Thoracic aorta (tissue), 2 donors: ENCODE measurements at places on chromosomes 7 and 10.

DNA sequence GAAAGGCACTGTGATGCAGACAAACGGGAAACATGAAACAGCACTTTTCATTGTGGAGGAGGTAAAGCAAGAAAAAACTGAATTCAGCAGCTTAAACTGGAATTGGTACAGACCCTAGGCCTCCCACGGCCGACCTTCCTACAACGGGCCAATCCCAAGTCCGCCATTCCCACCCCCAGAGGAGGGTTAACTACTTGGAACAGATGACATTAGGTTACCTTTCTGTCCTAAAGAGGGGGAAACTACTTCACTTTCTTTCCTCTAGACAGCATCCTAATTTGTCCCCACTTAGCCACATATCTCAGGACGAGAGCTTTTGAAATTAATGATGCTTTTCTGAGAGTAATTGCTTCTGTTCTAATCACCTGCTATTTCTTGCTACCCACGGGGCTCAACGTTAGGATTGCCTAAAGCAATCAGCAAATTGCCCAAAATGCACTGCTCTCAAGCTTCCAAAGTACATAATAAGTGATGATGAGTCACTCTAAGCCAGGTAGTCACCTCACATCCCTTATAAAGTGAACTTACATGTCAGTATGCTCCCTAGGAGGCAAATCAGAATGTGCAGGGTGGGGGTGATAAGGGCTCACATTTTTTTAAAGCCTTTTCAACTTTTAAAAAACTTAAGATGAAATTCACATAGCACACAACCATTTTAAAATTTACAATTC is 36.7 kb downstream of the LSM5 start:
- DNase-seq, result no peak

DNA sequence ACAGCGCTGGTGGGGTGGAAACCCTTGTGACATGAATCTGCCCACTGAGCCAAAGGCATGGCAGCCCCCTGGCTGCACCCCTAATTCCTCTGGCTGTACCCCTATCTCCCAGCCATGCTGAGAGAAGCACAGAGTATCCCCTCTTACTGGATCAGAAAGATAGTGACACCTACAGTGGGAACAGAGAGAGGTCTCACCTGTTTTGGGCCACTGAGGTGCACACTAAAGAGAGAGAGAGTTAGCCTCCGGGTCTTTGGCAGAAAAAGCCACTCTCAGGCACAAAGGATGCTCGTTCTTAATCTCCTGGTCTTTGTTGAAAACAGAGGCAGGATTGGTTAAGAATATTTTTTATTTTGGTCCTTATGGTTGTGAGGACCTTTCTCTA is 11.3 kb downstream of the TSPAN14 start:
- DNase-seq, result no peak

GRCh38 chr7:74429153-74429747 is 24.5 kb upstream of the GTF2IRD1 start:
- no peak for DNase-seq

DNA sequence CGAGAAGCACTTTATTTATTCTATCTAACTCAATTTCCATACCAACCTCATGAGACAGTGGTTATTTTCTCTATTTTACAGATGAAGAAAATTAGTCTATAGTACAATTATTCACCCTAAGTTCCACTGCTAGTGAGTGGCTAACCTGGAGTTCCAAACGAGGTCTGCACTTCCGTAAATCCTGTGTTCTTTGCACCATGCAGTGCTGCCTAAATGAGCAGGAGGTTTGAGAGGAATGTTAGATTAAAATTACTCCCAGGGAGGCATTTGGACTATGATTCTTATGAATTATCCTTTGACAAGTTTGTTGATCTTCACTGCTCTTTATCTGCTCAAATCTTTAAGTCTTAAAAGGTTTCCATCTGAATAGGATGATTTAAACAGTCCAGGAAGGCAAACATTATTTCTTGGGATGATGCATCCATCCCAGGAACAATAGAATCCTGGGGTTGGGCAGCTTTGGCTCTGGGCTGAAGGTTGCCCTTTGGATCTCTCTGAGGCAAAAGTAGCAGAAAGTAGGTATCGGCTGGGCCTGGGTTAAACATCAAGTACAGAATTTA is 400.8 kb downstream of the REEP3 start:
- no peak for DNase-seq

DNA sequence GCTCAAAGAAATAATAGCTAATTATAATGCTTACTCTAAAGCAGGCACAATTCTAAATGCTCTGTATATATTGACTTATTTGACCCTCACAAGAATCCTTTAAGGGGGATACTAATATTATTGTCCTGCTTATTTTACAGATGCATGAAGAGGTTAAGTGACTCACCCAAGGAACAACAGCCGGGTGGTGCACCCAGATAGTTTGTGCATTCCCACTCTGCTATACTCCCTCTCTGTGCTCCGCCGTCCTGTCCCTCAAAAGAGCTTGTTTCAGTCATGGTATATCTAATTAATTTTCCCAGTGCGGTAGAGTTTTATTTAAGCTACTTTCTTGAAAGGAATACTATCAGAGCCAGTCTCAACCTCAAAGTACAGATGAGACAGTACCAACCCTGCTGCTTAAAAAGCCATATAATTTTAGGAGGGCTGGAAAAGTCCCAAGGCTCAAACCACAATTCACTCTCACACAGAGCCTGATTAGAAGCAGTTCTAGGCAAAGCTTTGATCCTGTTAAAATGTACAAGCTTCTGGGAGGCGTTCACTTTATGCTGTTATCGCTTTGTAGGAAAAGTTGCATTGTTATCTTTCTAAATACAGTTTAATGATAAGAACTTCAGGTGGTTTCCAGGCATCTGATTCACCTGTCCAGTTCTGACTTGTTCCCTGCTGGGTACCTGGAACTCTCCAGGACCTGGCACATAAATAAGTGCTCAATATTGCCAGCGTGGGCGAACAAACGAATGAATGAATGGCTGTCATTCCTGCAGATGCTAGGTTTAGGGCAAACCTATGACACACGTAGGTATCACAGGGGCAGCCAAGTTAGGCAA is 261.5 kb upstream of the KLF14 start:
- DNase-seq, result no peak

DNA sequence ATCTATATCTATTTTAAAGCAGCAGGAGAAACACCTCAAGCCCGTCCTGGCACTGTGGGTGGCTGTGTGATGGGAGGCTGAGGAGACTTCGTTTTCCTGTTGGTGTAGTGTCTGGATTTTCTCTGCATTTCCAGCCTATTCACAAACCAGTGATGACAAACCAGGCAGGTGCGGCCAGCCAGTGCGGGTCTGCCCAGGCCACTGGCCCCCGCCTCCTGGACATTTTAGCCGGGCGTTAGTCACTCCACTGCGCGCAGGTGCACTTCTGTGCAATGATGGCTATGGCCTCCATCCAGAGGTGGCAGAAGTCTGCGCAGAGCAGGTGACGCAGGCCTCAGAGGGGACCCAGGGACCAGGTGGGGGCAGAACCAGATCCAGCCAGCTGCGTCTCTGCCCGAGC is 64.9 kb upstream of the PITRM1 start:
- no peak for DNase-seq
